ENCODE measurements at places on chromosomes 16 and 17.

DNA sequence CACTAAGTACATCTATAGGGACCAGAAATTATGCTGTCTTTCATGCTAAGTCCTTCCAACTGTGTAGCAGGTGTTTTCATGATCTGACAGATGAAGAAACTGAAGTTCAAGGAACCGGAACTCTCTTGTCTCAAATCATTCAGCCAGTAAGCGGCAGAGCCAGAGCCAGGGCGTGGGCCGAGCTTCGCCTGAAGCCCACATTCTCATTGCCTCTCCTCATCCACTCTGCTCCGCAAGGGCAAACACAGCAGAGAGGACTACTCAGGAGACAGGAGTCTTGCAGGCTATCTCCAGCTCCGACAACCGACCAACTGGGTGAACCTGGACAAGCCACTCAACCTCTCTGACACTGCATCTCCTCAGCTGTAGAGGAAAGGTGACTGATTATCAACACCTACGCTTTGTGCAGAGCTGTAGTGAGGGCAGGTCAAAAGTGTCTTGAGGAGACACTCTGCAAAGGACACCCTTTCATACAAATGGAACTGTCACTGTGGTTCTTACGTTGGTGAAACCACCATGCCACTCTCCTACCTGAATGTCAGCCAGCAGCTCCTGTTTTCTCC lies 72.9 kb downstream of the CYTH1 start:
- DNase-seq: no peak

DNA sequence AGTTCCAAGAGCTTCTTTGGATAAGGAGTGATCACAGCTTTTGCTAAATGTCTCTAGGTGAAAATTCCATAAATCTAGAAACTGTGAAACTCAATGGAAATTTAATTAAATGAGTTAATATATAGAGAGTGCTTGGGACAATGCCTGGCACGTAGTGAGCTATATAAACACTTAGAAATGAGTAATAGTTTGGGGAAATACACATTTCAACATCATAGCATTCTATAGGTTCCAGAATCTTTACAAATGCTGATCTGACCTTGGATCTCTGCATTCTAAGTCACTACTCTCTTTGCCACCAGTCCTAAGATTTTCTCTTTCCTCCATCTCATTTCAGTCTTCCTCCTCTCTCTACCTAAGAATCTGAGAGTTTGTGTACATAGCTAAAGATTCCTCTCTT lies 175.6 kb downstream of the SOX9 start:
- no peak for DNase-seq

GRCh38 chr17:82400206-82400605 lies 17.9 kb upstream of the HEXD start:
- no peak for DNase-seq

GRCh38 chr17:78962345-78962983 lies 17.3 kb downstream of the LGALS3BP start:
- no peak for DNase-seq
